T-helper 2 cell treated with Interferon-gamma antibody and Interleukin-4, amounts not matched to agents 100 ng/mL and 5 ng/mL, for 36 hours (primary cell): ENCODE measurements at places on chromosomes 12 and 14. TPM values are rescaled to one million over a fixed set of nuclear protein-coding genes. Genes with fewer than 3 reads are reported as not detected.

The CIROP gene
- total RNA-seq: not detected in 2 replicates

The RPGRIP1 gene
- 0.16 TPM in 1 of 2 replicates, not detected in the other for total RNA-seq

The TRIM9 gene
- total RNA-seq: 0.16 and 0.18 TPM in 2 replicates

The DCAF4 gene
- 14.5 and 15.5 TPM in 2 replicates for total RNA-seq

The MAP1LC3B2 gene
- 0.50 and 0.77 TPM in 2 replicates for total RNA-seq

The TSPAN19 gene
- not detected in 2 replicates for total RNA-seq

The STRN3 gene
- 23.1 and 25.8 TPM in 2 replicates for total RNA-seq
